ENCODE measurements at places on chromosomes 13 and 19.

DNA sequence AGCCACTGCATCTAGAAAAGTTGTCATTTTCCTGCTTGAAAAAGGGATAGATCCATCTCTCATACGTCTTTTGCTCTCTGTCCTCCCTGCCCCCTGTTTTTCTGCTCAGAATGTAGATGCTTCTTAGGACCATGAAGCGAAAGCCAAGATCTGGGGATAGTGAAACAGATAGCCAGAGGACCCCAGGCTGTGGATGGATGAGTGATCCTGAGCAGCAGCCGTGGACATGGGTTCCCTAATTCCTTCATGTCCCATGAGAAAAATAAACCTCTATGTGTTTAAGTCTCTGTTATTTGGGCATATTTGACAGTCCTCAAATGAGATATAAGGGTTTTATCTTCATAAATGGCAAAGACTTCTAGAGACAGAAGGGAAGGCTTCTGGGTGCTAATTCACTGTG is 12.2 kb upstream of the FFAR2 start:
- H3K27me3 ChIP-seq = peaks cover 40% of the 10 kb centered on the region
- no peaks in the 10 kb centered on the region for H3K36me3 ChIP-seq
- H3K4me1 ChIP-seq = no peaks in the 10 kb centered on the region
- DNase-seq = no peak
- no peak overlapping the region for H3K4me3 ChIP-seq
- H3K27ac ChIP-seq = no peak overlapping the region

DNA sequence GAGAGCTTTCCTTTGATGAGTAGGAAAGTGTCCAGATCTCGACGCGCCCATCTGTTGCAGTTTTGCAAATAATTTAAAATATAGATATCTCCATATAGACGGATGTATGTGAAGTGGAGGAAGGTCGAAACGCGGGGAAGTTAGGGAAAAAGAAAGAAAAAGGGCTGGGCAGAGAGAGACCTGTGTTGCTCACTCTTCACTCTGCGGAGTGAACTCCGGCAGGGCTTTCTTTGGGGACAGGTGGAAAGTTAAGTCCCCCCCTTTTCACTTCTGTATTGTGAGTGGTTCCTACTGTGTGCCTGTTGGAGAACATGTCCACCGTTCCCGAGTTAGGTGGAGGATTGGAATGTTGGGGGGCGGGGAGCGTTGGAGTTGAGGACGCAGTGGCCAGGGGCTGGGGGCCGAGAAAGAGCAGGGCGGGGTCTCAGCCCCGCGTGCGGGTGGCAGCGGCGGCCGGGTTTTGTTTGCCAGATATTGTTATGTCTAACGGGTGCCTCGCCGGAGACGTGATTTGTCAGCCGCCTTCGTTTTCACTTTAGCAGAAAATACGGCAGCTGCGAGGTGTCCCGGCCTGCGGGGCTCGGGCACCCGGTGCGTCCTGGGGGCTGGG is 145.1 kb upstream of the ZNF536 start:
- H3K4me1 ChIP-seq = peaks cover 41% of the 10 kb centered on the region
- peak overlapping the region; percentile 53 for H3K4me3 ChIP-seq
- no peaks in the 10 kb centered on the region for H3K27me3 ChIP-seq
- peak overlapping the region; percentile 13 for H3K27ac ChIP-seq

DNA sequence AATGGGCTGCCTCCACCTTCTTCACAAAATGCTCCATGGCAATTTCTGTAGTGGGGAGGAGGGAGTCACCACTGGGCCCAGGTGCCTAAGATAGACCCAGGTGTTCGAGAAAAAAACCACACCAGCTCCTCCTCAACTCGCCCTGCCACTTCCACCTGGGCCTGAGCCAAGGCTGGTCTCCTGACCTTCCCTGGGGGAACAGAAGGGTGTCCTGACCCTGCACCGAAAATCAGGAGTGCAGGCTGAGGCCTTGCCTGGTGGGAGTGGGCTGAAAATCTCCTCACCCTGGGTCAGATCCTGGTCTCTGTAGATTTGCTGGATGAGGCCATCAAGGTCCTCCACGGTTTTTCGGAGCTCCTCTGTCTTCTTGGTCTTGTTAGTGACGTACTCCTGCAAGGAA is 17.6 kb upstream of the AKAP8 start:
- peaks cover 80% of the 10 kb centered on the region for H3K36me3 ChIP-seq
- no peak for DNase-seq
- H3K27ac ChIP-seq = no peak overlapping the region
- H3K4me1 ChIP-seq = no peaks in the 10 kb centered on the region
- no peak overlapping the region for H3K4me3 ChIP-seq

GRCh38 chr13:74452881-74453280 is 318.7 kb upstream of the KLF12 start:
- no peaks in the 10 kb centered on the region for H3K4me1 ChIP-seq
- H3K36me3 ChIP-seq = no peaks in the 10 kb centered on the region
- no peak for DNase-seq
- no peaks in the 10 kb centered on the region for H3K27me3 ChIP-seq
- no peak overlapping the region for H3K4me3 ChIP-seq

DNA sequence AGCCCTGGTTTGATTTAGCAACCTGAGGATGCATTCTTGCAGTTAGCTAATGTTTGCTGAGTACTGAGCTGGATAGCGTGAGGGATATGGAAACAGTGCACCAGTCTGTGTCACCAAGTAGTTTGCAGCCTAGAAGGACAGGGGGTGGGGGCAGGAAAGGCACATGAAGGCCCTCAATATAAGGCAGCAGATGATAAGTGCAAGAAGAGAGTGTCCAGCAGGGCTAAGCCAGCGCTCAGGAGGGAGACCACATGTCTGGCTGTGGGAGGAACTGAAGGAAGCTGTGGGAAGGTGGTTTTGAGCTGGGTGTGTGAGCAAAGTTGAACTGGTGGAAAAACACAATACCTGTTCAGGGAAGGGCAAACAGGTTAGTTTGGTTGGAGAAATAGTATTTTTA is 1.7 kb downstream of the CXCL17 start:
- no peaks in the 10 kb centered on the region for H3K36me3 ChIP-seq
- no peak overlapping the region for H3K4me3 ChIP-seq
- DNase-seq = no peak
- H3K27ac ChIP-seq = no peak overlapping the region
- peaks cover 2% of the 10 kb centered on the region for H3K27me3 ChIP-seq

DNA sequence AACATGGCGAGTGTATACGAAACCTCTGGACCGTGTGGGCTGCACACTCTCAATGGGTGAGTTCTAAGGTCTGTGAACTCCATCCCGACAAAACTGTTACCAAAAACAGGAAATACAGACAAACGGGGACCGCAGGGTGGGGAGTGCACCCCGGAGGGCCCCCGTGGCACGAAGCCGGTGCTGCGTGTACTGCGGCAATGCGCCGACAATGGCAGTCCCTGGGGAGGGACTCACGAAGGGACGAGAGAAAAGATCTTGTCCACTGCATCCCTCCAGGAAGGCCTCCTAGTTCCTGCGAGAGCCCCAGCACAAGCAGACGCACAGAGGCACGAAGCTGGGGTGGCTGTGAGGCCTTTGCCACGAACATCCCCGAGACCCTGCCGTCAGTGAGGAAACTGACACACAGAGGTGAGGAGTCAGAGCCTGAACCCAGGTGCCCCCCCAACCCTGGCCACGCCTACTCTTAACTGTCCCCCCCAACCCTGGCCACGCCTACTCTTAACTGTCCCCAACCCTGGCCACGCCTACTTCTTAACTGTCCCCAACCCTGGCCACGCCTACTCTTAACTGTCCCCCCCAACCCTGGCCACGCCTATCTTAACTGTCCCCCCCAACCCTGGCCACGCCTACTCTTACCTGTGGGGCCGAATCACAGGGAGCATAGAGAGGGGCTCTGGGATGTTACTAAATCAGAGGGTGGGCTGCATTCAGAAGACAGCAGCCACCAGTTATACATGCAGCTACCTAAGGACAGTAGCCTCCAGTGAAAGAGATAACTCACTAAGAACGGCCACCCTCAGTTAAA is 4.2 kb downstream of the MED16 start:
- H3K4me1 ChIP-seq = peaks cover 8% of the 10 kb centered on the region
- no peak for DNase-seq
- no peak overlapping the region for H3K4me3 ChIP-seq
- no peaks in the 10 kb centered on the region for H3K27me3 ChIP-seq
- H3K36me3 ChIP-seq = peaks cover 74% of the 10 kb centered on the region

DNA sequence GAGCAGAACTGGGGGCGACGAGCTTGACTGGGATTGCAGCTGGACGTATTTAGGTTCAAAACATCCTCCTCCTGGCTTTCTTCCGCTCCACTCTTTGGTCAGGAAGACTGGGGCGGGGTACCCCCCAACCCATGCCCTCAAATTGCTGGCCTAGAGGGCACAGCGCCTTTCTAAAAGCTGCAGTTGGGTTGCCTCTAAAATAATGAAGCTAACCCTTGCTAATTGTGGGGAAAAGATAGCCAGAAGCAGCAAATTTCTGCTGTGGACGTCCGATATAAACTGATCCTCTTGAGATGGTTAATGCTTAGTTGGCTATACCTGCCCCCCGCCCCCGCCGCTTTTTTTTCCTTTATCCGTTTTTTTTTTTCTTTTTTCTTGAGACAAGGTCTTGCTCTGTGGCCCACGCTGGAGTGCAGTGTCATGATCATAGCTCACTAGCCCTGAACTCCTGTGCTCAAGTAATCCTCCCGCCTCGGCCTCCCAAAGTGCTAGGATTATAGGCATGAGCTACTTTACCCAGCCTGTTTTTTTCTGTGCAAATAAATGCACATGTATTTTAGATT is 754 bp upstream of the CHERP start:
- H3K4me3 ChIP-seq = peak overlapping the region; percentile 78
- no peak for DNase-seq
- H3K4me1 ChIP-seq = peaks cover 34% of the 10 kb centered on the region
- peaks cover 25% of the 10 kb centered on the region for H3K36me3 ChIP-seq

- H3K4me3 ChIP-seq = no peak overlapping the region
- no peaks in the 10 kb centered on the region for H3K4me1 ChIP-seq
- no peak overlapping the region for H3K27ac ChIP-seq
- no peaks in the 10 kb centered on the region for H3K27me3 ChIP-seq
- H3K36me3 ChIP-seq = peaks cover 6% of the 10 kb centered on the region
Observed at GRCh38 chr19:27738569-27739193, 1474.3 kb downstream of the UQCRFS1 start.

- H3K4me3 ChIP-seq = no peak overlapping the region
- H3K36me3 ChIP-seq = no peaks in the 10 kb centered on the region
- H3K27ac ChIP-seq = no peak overlapping the region
Observed at GRCh38 chr19:50308991-50309390, 20.2 kb downstream of the KCNC3 start.

DNA sequence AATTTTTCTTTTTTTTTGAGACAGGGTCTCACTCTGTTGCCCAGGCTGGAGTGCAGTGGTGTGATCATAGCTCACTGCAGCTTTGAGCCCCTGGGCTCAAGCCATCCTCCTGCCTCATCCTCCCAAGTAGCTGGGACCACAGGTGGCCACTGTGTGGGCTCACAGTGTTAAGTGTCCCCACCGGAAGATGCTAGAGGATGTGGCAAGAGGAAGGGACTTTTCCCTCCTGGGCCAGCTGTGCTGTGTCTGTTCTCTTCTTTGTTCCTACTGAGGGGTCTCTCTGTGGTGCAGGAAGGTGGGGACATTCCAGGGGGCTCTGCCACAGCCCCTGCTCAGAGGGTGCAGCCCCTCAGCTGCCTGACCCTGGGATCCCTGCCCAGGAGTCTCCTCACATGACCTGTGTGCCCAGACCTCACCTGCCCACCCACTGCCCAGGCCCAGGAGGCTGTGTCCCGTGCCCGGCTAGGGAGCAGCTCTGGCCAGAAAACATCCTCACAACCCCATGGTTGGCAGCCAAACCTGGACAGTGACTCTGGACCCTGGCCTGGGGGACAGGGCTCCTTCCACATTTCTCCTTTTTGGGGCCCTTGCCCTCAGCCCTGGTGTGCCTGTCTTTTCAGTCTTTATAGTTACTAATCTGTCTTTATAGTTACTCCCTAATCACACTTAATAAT is 14.4 kb upstream of the ANKRD10 start:
- no peak for DNase-seq
- no peaks in the 10 kb centered on the region for H3K4me1 ChIP-seq
- H3K36me3 ChIP-seq = no peaks in the 10 kb centered on the region
- H3K27me3 ChIP-seq = peaks cover 10% of the 10 kb centered on the region

GRCh38 chr19:2461751-2462634 is 5.2 kb upstream of the LMNB2 start:
- H3K27me3 ChIP-seq = no peaks in the 10 kb centered on the region
- peak overlapping the region; percentile 49 for H3K4me3 ChIP-seq
- H3K36me3 ChIP-seq = no peaks in the 10 kb centered on the region
- peak; percentile 33 for DNase-seq

Data from tibial artery (tissue), 4 donors.